ENCODE measurements at places on chromosomes 16 and 17. TPM values are rescaled to one million over a fixed set of nuclear protein-coding genes. Genes with fewer than 3 reads are reported as not detected.
A peak's percentile ranks its signal among the peaks of the same experiment; 100 is the strongest.

DNA sequence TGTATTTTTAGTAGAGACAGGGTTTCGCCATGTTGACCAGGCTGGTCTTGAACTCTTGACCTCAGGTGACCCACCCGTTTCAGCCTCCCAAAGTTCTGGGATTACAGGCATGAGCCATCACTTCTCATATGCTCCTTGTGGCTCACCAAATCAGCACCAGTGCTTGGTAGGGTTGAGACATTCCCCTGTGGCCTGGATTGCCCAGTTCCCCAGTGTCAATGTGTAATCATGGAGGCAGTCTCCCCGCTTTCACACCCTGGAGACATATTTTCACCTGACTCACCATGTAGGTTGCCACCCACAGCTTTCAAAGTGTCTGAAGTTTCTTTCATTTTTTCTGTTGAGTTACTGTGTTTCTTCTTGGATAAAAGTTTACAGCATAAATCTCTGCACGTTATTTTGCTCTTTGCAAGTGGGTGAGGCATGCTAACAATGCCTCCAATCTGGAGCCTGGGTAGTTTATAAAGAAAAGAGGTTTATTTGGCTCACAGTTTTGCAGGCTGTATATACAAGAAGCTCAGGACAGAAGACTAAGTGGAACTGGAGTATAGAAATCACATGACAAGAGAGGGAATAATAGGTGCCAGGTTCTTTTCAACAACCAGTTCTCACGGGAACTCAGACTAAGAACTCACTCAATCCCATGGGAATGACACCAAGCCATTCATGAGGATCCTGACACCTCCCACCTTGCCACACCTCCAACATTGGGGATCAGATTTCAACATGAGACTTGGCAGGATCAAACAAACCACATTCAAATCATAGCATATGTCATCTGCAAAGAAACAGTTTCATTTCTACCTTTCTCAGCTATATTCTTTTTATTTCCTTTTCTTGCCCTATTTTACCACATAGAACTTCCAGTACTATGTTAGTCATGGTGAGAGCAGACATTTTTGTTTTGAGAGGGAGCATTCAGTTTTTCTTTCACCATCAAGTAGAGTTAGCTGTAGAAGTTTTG is 113.2 kb downstream of the PHKB start:
- DNase-seq, result no peak

GRCh38 chr16:62190426-62190825 is 154.2 kb upstream of the CDH8 start:
- DNase-seq, result peak; percentile 9

DNA sequence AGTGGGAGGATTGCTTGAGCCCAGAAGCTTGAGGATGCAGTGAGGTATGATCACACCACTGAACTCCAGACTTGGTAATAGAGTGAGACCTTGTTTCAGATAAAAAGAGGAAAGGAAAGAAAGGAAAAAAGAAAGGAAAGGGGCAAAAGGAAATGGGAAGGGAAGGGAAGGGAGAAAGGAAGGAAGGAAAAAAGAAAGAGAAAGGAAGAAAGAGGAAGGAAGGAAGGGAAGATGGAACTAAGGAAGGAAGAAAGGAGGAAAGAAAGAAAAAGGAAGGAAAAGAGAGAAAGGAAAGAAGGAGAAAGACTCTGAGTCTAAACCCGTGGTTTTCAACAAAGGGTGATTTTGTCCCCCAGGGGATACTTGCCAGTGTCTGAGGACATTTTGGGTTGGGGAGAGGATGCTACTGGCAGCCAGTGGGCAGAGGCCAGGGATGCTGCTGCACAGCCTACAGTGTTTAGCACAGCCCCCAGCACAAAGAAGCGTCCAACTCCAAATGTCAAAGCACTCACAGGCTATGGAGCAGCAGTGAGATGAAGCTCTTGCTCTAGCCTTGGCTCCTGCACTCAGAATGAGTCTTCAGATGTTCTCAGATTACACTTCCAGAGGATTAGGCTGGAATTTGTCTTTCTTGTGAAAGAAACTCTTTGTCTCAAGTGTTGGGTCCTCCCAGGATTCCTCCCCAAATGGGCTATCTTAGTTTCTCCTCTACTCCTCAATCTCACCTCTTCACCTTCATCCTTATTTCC is 64.2 kb downstream of the BMERB1 start:
- DNase-seq, result no peak

DNA sequence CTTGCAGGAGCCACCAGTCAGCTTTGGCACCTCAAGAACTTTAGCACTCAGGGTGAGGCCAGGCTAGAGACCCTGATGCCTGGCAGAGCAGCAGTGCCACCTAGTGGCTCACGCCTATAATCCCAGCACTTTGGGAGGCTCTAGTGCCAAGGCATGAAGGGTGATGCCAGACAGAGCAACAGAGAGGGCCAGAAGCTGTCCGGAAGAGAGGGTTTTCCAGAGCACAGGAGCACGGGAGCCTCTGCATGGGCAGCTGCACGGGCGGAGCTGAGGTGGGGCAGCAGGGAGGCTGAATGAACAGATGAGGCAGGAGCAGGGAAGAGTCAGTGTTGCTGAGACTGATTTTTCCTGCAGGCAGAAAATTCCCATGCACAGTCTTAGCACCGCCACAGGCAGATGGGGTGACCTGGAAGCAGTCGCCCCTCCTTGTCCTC is 38.9 kb downstream of the MYH3 start:
- peak; percentile 77 for DNase-seq

- peak; percentile 77 for DNase-seq
These were observed 61.3 kb downstream of the NKD1 start for GRCh38 chr16:50609471-50609870.

- no peak for DNase-seq
These were observed 536 bp upstream of the PLD2 start for GRCh38 chr17:4806456-4806776.

- DNase-seq, result no peak
These were observed 21.3 kb downstream of the ZNF423 start for GRCh38 chr16:49834531-49835151.

- DNase-seq, result no peak
These were observed 82.9 kb downstream of the KSR1 start for GRCh38 chr17:27539152-27539551.

- no peak for DNase-seq
These were observed 3.4 kb downstream of the HOXB3 start for GRCh38 chr17:48586355-48587258.

DNA sequence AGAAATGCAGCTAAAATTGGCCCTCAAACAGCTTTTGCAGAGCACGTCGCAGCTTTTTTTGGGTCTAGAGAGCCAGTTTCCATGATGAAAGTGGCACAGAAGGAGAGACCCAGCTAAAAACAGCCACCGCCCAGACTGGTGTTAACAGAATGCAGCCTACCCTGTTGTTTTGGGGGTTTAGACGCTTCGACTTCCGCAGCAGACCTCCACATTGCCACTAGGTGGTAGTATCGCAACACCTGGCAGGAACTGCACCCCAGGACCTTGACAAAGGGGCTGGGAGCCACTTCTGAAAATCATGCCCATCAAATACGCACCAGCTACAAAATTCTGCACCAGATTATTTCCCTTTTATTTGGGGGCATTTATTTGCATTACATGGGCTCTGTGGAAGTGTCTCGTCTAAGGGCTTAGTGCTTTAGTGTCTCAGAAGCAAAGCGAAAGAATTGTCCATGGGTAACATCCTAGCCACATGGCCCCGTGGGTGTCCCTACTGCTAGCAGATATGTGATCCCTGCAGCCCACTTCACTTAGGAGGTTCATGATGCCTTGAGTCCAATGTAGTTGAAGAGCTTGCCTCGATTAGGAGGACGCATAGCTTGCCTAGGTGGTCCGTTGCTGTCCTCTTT is 167.1 kb downstream of the HAPSTR1 start:
- peak; percentile 8 for DNase-seq

DNA sequence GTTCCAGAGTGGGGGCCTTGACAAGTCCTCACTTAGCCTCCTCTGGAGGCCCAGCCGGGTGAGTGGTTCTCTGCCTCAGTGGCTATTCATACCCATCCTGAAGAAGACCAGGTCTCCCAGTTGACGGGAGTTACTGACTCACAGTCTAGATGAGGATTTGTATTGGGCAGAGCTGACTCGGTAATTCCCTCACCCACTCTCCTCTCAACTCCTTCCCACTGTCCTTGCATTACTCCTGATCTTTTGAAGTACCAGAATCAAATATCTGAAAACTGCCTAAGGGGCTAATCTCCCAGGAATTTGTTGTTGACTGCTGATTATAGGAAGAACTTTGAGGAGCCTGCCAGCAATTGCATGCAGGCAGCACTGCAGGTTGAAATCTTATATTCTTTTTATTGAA is 14.2 kb downstream of the SAP30BP start:
- DNase-seq, result no peak

GRCh38 chr17:73391331-73392265 is 79.8 kb upstream of the CDC42EP4 start:
- DNase-seq, result no peak

DNA sequence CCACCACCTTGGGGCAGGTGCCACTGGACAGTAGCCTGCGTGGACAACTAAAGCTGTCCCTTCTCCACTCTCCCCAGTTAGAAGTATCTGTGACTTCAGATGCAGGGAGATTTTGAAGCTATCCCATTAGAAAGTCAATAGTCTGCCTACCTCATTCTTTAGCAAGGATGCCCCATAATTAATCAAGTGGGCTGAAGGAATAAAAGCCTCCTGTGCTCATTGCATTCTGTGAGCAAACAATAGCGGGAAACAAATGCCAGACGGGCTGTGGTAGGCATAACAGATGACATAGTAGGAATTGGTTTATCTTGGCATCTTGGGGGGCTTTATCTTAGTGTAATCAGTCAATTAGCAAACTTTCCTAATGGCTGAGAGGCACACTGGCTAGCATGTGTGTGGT is 96.7 kb upstream of the HSBP1 start:
- no peak for DNase-seq

- DNase-seq, result no peak
These were observed 76.1 kb downstream of the RAI1 start for GRCh38 chr17:17757391-17757791.

DNA sequence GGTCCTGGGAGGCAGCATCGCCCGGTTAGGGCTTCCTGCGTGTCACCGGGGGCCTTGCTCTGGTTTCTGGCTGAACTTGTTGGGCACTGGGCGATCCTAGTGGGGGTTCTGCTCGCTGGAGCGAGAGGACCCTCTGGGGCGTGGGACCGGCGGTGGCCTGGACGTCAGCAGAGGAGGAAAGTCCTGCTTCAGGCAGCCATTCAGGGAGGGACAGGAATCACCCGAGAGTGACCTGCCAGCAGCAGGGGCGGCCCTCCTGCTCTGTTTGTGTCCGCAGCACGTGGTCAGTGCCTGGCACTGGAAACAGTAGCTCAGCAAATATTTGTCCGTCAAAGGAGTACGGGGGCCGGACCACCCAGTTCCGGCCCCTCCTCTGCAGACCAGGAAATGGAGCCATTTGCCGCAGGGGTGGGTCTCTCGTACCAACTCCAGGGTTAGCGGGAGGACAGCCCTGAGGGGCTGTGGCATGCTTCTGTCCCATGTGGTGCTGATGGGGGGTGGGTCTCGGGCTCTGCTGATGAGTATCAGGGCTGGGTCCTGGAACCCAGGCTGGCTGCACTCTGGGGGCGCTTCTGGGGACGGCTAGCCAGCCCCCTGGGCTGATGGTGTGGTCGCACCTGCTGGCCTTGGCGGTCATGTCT is 48.3 kb downstream of the BAIAP2 start:
- no peak for DNase-seq

DNA sequence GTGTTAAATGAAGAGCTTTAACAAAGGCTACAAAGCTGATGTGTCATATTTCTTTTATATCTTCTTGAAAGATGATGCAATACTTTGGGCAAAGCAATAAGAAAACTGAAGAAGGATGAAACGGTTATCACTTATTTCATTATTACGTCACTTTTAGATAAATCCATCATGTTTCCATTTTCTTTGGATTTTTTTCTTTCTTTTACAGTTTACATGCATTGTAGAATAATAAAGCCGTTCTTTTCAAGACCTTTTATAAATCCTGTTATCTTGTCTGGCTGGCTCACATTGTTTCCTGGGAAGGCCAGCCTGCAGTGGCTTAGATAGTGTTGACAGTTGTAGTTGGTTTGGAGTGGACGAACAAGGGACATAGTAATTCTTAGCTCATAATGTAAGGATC is 28.9 kb downstream of the TANC2 start:
- no peak for DNase-seq

Gene RAMP2
- 69.2 TPM for polyA plus RNA-seq

Gene RAPGEFL1
- 7.7 TPM for polyA plus RNA-seq

Gene PLCG2
- polyA plus RNA-seq, result 8.8 TPM

Gene HSPB9
- 0.34 TPM for polyA plus RNA-seq

Data from hindlimb muscle (tissue), 1 donor.